ENCODE measurements at places on chromosomes 3 and 15. TPM values are rescaled to one million over a fixed set of nuclear protein-coding genes. Genes with fewer than 3 reads are reported as not detected.

Gene TRIM42
- not detected for total RNA-seq

Gene XPC
- 48.8 TPM for total RNA-seq

Gene PLS1
- 1.7 TPM for total RNA-seq

Gene MCTP2
- 8.6 TPM for total RNA-seq

Gene CORO2B
- 9.7 TPM for total RNA-seq

- DNase-seq = peak; percentile 25
Observed at GRCh38 chr15:77659350-77660321, 26.9 kb upstream of the LINGO1 start.

DNA sequence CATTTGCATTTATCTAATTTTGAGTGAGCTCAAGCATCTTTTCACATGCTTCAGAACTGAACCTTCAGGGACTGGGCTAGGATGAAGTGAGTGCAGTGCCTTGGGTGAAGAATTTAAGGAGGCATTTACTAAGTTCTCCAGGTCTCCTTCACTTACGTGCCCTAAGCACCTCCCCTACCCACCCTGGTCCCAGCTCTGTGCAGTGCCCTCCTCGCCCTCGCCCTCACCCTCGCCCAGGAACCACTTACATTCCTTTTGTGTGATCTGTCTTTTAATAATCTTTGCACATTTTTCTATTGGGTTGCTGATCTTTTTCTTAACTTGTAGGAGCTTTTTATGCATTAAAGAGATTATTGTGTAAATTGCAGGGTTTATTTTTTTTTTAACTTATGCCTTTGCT, 322.6 kb downstream of the THSD4 start:
- no peak for DNase-seq

DNA sequence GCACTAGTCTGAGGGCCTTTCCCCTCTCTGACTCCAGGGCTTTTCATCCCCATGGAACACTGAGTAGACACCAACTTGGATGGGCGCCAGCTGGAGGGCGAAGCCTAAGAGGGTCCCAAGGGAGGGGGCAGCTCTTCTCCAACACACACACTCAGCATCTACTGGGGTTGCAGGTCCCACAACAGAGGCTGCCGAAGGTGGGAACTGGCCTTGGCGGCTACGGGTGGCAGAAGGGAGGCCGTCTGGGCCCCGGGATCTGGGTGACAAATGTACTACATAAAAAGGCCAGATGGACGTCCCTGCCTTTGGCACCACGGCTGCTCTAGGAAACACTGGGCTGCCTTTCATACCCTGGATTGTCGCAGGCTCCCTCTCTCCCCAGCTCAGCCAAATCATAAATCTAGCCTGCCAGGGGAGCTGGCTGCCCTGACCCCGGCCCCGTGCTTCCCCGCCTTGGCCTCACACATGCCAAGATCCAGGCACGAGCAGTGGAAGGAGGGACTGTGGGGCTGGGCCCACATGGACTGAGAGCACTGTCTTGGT, 31.5 kb downstream of the SEMA5B start:
- DNase-seq = no peak

GRCh38 chr3:33145901-33146580, 32.2 kb downstream of the CRTAP start:
- no peak for DNase-seq

DNA sequence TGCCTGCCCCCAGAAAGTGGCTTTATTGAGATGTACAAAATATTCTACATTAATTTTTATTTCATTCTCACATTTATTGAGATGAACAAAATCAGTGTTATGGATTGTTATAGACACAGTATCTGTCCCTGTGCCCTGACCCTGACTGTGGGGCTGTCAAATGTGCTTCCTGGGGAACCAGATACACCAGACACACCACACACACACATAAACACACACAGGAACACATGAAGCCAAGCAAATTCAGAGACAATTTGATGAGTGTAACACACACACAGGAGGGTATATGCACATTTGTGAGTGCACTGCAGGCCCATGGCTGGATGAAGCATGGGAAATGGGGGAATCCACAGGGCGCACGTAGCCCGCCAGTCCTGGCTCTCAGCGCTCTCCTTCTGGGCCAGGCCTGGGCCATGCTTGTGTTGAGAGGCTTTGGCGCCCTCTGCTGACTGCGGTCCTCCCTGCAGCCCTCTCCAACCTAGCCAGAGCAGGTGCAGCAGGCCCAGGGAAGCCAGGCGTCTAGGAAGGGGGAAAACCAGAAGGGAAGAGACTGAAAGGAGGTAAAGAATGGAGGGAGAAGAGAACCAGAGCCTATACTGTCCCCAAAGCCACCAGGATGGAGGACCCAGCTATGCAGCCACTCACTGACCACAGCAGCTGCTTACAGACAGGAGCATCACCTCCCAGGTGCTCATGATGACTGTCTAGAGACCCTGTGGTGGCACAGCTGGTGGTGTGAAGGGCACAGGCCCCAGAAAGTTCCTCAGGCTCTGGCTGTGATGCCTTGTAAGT, 18.0 kb upstream of the LOXL1 start:
- peak; percentile 64 for DNase-seq

- DNase-seq = peak; percentile 80
Observed at GRCh38 chr15:70121624-70122302, 24.0 kb upstream of the TLE3 start.

GRCh38 chr3:166900866-166901577, 479.1 kb downstream of the ZBBX start:
- DNase-seq = no peak

- DNase-seq = no peak
Observed at GRCh38 chr3:115134648-115135347, 12.3 kb downstream of the ZBTB20 start.

DNA sequence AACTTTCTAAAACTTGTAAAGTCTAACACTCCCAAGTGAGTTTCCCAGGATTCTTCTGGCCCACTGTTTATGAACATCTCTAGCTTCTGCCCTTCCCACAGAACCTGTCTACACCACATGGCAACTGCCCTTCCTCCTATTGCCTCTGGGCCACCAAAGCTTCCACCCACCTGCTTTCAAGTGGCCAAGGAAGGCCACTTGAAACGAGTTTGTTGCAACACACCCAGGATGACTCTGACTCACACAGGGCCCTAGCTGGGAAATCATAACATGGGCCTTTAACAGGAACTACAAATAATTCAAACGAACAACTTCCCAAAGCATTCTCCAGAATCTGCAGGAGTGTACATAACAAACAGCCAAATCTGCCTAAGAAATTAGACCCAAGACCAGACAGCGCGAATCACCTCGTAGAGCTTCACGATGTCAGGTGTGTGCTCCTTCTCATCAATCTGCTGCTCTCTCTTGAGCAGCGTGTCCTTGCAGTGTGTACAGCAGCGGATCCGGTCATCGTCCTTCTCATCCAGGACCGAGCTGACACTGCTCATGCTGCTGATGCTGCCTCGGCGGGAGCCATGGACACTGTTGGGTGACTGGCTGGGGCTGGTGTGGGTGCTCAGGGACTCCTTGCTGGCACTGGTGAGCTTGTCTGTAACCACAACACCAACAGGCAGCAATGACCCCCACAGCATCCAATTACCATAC, 16.8 kb downstream of the RBSN start:
- peak; percentile 59 for DNase-seq

DNA sequence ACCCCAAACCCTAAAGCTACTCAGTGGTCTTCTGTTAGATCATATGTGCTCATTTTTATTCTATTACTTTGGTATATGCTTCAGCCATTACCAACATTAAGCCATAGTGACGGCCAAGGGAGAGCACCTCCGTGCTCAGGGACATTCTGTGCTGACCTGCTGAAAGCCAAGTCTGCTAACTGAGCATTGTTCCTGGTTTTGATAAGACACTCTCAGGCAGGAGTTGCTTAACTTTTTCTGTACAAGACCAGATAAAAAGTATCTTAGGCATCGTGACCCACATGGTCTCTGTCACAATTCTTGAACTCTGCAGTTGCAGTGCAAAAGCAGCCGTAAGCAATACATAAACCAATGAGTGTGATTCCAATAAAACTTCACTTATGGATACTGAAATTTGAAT, 100.6 kb downstream of the KLHL25 start:
- no peak for DNase-seq

DNA sequence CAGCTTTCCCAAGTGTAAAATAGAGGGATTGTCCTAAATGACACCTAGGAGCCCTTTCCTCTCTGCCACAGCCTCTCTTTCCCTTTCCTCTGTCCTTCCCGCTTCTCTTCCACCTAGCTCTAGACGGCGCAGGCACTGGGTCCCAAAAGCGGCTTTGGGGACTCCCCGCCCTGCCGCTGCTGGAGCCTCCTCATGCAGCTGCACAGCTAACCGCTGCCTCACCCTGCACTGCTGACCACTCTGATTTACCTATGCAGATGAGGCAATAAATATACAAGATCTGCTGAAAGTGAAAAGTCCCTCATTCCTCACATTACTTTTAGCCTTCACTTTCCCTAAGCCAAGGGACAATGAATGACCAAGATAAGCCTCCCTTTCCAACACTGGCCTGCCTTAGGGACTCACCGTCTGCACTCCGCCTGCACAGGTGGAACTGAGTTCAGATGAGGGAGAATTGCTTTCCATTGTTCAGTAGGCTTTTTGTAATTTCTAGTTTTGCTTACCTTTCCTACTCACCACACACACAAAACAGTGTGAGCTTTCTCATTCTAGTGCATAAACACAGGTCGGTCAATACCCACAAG, 197.5 kb upstream of the BCL6 start:
- no peak for DNase-seq
